ENCODE measurements at places on chromosomes 4 and X. TPM values are rescaled to one million over a fixed set of nuclear protein-coding genes. Genes with fewer than 3 reads are reported as not detected.

C4orf50 gene
- 0.02 TPM for polyA plus RNA-seq

TMEM150C gene
- 1.2 TPM for polyA plus RNA-seq

SNCA gene
- polyA plus RNA-seq = 2.0 TPM

SLC49A3 gene
- 3.8 TPM for polyA plus RNA-seq

UGT2A1 gene
- polyA plus RNA-seq = not detected

SLC25A53 gene
- 2.9 TPM for polyA plus RNA-seq

TLL1 gene
- polyA plus RNA-seq = 0.41 TPM
